ENCODE measurements at places on chromosomes 7 and 10. TPM values are rescaled to one million over a fixed set of nuclear protein-coding genes. Genes with fewer than 3 reads are reported as not detected.

DNA sequence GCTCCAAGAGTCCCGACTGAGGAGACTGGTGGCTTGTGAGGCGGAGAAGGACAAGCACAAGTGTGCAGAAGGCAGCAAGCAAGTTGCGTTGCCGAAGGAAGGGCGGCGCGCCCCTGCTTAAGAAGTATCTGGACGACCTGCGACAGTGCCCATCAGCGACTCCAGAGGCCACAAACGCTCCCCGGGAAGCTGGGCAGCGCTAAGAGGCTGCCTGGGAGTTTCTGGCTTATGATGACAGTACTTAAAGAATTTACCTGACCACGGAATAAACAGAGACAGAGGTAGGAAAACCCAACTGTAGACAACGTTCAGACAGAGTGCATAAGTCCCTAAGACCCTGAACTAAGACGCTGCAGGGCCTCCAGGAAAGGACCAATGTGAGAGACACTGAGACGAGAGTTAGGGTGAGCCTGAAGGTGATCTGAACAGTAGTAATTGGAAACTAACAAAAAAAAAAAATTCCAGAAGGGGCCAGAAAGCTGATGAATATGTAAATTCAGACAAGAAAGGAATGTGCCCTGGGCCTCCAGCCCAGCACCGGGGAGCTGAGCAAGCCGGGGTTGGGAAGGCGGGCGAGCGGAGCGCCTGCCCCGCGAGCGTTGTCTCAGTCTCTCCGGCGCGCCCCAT lies 1.0 kb downstream of the OSBPL3 start:
- H3K4me1 ChIP-seq = peaks cover 67% of the 10 kb centered on the region
- H3K4me3 ChIP-seq = peak overlapping the region; percentile 90

- H3K36me3 ChIP-seq = no peaks in the 10 kb centered on the region
- no peak overlapping the region for H3K4me3 ChIP-seq
- H3K27ac ChIP-seq = no peak overlapping the region
- no peaks in the 10 kb centered on the region for H3K27me3 ChIP-seq
- DNase-seq = no peak
These were observed 153.0 kb upstream of the PDE1C start for GRCh38 chr7:32223071-32223650.

GRCh38 chr7:140049339-140050024 lies 13.3 kb downstream of the PARP12 start:
- no peak for DNase-seq
- H3K27ac ChIP-seq = no peak overlapping the region
- H3K27me3 ChIP-seq = no peaks in the 10 kb centered on the region
- H3K36me3 ChIP-seq = peaks cover 82% of the 10 kb centered on the region
- peaks cover 15% of the 10 kb centered on the region for H3K4me1 ChIP-seq

Gene TSPAN33
- total RNA-seq = 0.48 TPM

DNA sequence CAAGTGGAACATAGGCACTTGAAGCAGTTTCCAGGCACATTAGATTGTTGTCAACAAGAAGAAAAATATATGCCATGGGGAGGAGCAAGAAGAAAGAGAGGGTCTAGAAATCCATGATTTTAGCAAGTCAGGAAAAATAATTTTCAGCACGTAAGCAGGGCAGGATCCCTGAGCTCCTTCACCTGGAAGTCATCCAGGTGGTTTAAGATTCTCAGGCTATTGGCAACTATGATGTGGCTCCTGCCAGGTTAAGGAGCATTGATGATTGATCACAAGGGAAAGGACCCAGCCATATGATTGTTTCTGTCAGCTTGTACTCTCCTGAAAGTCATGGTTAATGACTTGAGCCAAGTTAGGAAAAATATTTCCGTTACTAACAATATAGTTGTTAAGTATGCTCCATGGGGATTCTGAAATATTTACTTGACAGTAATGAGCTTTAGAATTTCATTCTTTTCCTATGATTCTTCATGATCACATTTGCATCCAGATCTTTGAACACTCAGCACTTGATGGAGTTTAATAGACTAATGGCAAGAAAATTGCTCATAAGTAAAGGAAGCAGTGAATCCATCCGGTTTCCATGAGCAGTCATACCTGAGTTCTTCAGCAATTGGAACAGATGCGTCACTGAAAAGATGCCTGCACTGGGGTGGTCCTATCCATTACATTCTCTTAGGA lies 209.1 kb downstream of the BICC1 start:
- H3K4me3 ChIP-seq = no peak overlapping the region
- H3K27me3 ChIP-seq = no peaks in the 10 kb centered on the region
- H3K4me1 ChIP-seq = no peaks in the 10 kb centered on the region
- no peak for DNase-seq

DNA sequence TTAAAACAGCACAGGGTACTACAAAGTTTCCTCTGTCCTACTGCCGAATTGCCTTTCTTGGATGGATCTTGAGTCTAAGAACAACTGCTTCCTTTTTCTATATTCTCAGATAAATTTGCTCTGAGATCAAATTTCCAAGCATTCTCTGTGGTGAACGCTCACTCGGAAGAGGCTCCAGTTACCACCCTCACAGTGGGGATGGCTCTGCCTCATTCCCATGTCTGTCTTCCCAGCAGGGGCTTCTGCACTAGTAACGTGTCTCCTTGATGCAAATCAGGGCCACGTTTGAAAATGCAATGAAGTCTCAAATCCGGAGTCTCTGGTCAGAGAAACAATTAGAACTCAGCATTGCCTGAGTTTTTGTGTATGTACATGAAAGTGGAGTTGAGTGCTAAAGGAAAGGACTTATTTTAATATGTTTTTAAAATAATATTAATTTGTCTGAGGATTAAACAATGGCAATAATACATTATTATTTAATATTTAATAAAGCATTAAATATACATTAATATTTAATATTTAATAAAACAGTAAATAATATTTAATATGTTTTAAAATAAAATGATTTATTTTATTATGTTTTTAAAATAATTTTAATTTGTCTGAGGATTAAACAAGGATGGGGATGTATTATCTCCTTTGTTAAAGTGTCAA lies 61.8 kb downstream of the INHBA start:
- H3K36me3 ChIP-seq = no peaks in the 10 kb centered on the region
- H3K4me1 ChIP-seq = no peaks in the 10 kb centered on the region
- no peak for DNase-seq

DNA sequence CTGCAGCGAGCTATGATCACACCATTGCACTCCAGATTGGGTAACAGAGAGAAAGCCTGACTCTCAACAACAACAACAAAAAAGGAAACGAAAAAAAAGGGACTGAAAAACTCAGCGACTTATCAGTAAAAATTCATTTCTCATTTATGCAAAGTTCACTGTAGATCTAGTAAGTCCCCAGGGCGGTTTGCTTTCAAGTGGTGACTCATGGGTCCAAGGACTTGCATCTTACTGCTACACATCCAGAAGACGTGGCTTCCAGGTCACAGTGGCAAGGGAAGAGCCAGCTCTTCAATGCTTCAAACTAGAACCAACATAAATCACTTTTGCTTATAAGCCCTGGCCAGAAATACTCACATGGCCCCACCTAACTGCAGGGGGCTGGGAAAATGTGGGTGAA lies 178.3 kb upstream of the AUTS2 start:
- no peaks in the 10 kb centered on the region for H3K4me1 ChIP-seq
- no peak for DNase-seq
- H3K27ac ChIP-seq = no peak overlapping the region
- no peak overlapping the region for H3K4me3 ChIP-seq
- H3K27me3 ChIP-seq = no peaks in the 10 kb centered on the region
- H3K36me3 ChIP-seq = no peaks in the 10 kb centered on the region

GRCh38 chr10:116995648-116996047 lies 9.3 kb downstream of the SHTN1 start:
- H3K4me3 ChIP-seq = no peak overlapping the region
- no peak overlapping the region for H3K27ac ChIP-seq
- H3K36me3 ChIP-seq = no peaks in the 10 kb centered on the region
- no peaks in the 10 kb centered on the region for H3K4me1 ChIP-seq

- no peaks in the 10 kb centered on the region for H3K4me1 ChIP-seq
- no peaks in the 10 kb centered on the region for H3K27me3 ChIP-seq
- no peak overlapping the region for H3K27ac ChIP-seq
- no peak overlapping the region for H3K4me3 ChIP-seq
- peaks cover 6% of the 10 kb centered on the region for H3K36me3 ChIP-seq
These were observed 163.1 kb downstream of the PRKCQ start for GRCh38 chr10:6416892-6417512.

Gene LRRC18
- not detected for total RNA-seq

Gene AMZ1
- total RNA-seq = 0.88 TPM

- no peaks in the 10 kb centered on the region for H3K27me3 ChIP-seq
- H3K4me3 ChIP-seq = no peak overlapping the region
- DNase-seq = no peak
- H3K27ac ChIP-seq = no peak overlapping the region
These were observed 194.9 kb downstream of the GPAM start for GRCh38 chr10:111988646-111989045.

Gene ZNF365
- total RNA-seq = 0.35 TPM

GRCh38 chr7:41232086-41232485 lies 470.8 kb downstream of the INHBA start:
- no peaks in the 10 kb centered on the region for H3K27me3 ChIP-seq
- H3K4me1 ChIP-seq = no peaks in the 10 kb centered on the region
- no peak overlapping the region for H3K27ac ChIP-seq
- H3K4me3 ChIP-seq = no peak overlapping the region
- no peaks in the 10 kb centered on the region for H3K36me3 ChIP-seq
- no peak for DNase-seq

- no peak for DNase-seq
- H3K4me3 ChIP-seq = no peak overlapping the region
- no peak overlapping the region for H3K27ac ChIP-seq
- H3K36me3 ChIP-seq = no peaks in the 10 kb centered on the region
- no peaks in the 10 kb centered on the region for H3K4me1 ChIP-seq
- H3K27me3 ChIP-seq = no peaks in the 10 kb centered on the region
These were observed 412.7 kb upstream of the SORCS1 start for GRCh38 chr10:107577221-107577620.

Gene DDC
- not detected for total RNA-seq

GRCh38 chr7:128020159-128020558 lies 11.1 kb downstream of the LRRC4 start:
- no peak for DNase-seq
- H3K27me3 ChIP-seq = no peaks in the 10 kb centered on the region
- peaks cover 15% of the 10 kb centered on the region for H3K36me3 ChIP-seq
- H3K4me1 ChIP-seq = peaks cover 7% of the 10 kb centered on the region

Gene CHN2
- total RNA-seq = 7.4 TPM

DNA sequence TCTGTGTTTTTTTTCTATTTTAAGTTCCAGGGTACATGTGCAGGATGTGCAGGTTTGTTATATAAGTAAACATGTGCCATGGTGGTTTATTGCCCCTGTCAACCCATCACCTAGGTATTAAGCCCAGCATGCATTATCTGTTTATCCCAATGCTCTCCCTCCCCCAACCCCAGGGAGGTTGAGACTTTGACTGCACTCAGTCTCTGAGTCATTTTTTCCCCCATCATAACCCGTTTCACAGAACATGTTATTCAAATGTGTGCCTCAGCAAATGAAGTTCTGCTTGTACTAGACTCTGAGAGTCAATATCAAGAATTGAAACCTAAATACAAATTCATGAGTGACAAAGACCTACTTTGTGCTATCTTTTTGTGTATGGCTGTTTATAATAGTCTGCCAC lies 70.0 kb upstream of the CYP26C1 start:
- no peak overlapping the region for H3K4me3 ChIP-seq
- H3K36me3 ChIP-seq = no peaks in the 10 kb centered on the region
- no peak overlapping the region for H3K27ac ChIP-seq
- no peak for DNase-seq
- H3K4me1 ChIP-seq = peaks cover 16% of the 10 kb centered on the region
- H3K27me3 ChIP-seq = no peaks in the 10 kb centered on the region

- peaks cover 2% of the 10 kb centered on the region for H3K27me3 ChIP-seq
- H3K4me1 ChIP-seq = peaks cover 48% of the 10 kb centered on the region
- no peak overlapping the region for H3K27ac ChIP-seq
- peaks cover 34% of the 10 kb centered on the region for H3K36me3 ChIP-seq
These were observed 10.6 kb upstream of the SUN1 start for GRCh38 chr7:821688-822087.
